ENCODE measurements at places on chromosomes 1 and 21.

DNA sequence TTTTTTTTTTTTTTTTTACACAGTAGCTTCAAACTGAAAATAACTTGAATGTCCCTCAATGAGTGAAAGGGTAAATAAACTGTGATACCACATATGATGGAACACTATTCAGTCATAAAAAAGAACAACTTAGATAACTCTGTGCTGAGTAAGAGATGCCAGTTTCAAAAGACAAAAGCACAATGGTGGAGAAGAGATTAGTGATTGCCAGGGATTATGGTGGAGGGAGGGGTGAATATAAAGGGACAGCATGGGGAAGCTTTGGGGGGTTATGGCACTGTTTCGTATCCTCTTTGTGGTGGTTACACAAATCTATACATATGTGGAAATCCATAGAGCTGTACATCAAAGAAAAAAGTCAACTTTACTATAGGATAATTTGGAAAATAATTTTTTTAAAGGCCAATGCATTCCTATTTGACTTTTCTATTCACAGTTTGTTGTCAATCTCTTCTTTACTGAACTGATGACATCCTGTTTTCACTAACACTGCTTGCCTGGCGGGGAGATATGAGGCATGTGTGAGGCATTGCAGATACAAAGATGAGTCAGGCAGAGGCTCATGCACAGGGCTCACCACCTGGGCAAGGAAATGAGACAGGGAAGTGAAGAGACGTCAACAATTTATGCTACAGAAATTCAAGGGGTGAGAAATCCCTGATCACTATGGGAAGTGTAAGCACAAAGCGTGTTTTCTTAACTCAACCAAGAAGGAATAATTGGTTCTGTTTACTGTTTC lies 302.7 kb downstream of the DUSP10 start:
- DNase-seq = no peak

GRCh38 chr1:71343686-71344416 lies 263.0 kb upstream of the ZRANB2 start:
- DNase-seq = no peak

DNA sequence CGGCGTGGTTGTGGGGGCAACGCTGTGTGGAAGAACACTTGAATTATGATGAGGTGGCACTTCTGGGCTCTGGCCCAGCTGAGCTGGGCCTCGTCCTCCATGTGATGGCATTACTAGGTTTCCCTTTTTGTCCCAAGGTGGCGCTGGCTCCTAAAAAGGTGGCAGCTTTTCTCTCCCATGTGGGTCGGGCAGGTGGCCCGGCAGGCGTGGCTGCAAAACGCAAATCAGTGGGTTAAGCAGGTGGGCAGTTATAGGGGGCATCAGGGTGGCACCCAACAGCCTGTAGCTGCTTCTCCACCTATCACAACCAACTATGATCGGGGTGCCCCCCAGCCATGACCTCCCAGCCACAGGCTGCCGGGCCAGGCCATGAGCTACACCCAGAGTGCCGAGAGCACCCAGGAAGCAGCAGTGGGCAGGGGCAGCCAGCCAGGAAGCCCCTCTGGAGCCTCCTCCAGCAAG lies 59.6 kb downstream of the KCNAB2 start:
- DNase-seq = no peak

GRCh38 chr1:39646232-39647081 lies 7.0 kb upstream of the HEYL start:
- no peak for DNase-seq

GRCh38 chr1:3016641-3017439 lies 4.4 kb upstream of the ACTRT2 start:
- DNase-seq = no peak

- DNase-seq = no peak
Observed at GRCh38 chr1:12640237-12640957, 3.5 kb upstream of the AADACL4 start.

- no peak for DNase-seq
Observed at GRCh38 chr1:8251635-8252034, 66.3 kb upstream of the SLC45A1 start.

DNA sequence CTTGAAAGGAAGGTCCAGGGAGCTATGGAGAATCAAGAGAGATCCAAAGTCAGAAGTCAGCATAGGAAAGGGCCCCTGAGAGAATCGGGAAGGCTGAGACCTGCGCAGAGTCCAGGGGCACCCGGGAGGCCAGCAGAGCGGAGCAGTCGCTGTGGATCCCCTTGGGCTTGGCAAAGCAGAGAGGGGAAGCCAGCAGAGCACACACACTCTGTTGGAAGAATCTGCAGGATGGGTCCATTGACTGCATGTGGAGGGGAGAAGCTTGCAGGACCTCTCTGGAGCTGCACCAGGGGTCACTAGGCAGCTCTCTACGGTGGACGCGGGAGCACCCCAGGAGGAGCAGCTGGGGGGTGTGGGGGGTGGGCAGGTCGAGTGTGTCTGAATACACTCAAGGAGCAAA lies 6.4 kb downstream of the RIPK4 start:
- no peak for DNase-seq

DNA sequence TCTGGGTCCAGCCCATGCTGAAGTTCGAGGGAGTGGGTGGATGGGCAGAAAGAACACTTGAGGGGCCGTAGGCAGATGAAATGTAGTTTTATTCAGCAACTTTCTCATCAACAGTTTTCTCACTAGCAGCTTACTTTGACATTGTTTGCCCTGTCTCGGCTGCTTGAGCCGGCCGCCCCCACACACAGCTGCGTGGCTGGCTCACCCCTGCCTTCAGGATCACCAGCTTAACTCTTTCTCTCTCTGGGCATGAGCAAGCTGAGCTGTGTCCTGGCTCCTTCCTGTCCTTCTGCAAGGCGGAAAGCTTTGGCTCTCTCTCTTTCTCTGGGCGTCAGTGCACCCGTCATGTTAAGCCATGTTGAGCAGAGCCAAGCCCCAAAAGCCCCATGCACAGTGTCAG lies 104.4 kb upstream of the GNG12 start:
- DNase-seq = no peak

GRCh38 chr1:116497656-116498055 lies 73.2 kb downstream of the CD58 start:
- DNase-seq = no peak

DNA sequence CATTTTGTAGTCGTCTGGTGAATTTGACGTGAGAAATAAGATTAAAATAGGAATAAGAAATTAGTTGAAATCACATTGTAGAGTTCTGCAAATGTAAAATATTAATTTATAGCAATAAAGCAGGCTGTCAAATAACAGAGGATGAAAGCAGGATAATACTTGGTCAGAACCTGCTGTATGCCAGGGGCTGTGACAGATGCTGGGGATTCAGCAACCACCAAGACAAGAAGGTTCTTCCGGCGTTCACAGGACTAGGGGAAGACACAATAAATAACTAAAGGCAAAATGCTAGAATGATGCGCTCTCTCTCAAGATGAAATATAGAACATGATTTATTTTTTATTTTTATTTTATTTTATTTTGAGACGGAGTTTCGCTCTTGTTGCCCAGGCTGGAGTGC lies 6.8 kb upstream of the PARK7 start:
- DNase-seq = no peak

- no peak for DNase-seq
Observed at GRCh38 chr1:153735090-153735420, 7.2 kb downstream of the INTS3 start.

DNA sequence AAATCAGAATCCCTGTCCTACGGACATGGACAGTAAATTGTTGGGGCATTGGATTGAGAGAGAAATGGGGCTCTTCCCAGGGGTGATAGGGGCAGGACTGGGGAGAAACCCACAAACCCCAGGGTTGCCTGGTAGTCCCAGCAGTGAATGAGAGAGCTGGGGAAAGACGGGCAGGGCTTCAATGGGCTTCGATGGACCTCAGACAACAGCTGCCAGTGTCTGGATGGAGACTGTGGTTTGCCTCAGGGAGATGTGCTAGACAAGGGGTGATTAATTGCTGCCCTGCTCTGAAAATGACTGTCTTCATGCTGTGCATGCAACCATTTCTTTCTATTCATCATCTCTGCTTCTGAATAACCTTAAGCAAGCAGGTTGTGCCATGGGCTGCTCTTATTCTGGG lies 7.4 kb downstream of the GPR25 start:
- DNase-seq = peak; percentile 79

- no peak for DNase-seq
Observed at GRCh38 chr1:94205639-94206038, 31.7 kb downstream of the ARHGAP29 start.

- DNase-seq = no peak
Observed at GRCh38 chr21:46152927-46153246, 2.5 kb downstream of the FTCD start.

GRCh38 chr1:207059881-207060280 lies 6.8 kb downstream of the PFKFB2 start:
- DNase-seq = no peak

GRCh38 chr1:56525489-56526041 lies 53.8 kb downstream of the PLPP3 start:
- DNase-seq = no peak

- DNase-seq = peak; percentile 36
Observed at GRCh38 chr1:87399701-87400100, 71.0 kb downstream of the LMO4 start.

DNA sequence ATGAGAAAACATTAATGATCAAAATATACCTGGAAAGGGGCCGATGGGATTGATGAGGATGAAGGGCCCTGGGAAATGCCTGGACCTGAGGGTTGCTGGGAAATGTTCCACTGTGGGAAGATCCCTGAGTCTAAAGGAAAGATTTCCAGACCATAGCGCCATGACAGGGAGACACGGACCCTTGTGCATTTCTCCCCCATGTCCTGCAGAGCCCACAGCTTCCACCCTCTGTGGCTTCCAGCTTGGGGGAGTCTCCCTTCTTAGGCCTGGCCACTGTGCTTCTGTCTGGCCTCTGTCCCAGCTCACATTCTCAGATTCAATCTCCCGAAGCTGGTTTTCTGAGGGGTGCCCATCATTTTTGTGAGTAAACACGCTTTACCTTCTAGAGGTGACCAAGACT lies 1.0 kb upstream of the PRAMEF12 start:
- no peak for DNase-seq

DNA sequence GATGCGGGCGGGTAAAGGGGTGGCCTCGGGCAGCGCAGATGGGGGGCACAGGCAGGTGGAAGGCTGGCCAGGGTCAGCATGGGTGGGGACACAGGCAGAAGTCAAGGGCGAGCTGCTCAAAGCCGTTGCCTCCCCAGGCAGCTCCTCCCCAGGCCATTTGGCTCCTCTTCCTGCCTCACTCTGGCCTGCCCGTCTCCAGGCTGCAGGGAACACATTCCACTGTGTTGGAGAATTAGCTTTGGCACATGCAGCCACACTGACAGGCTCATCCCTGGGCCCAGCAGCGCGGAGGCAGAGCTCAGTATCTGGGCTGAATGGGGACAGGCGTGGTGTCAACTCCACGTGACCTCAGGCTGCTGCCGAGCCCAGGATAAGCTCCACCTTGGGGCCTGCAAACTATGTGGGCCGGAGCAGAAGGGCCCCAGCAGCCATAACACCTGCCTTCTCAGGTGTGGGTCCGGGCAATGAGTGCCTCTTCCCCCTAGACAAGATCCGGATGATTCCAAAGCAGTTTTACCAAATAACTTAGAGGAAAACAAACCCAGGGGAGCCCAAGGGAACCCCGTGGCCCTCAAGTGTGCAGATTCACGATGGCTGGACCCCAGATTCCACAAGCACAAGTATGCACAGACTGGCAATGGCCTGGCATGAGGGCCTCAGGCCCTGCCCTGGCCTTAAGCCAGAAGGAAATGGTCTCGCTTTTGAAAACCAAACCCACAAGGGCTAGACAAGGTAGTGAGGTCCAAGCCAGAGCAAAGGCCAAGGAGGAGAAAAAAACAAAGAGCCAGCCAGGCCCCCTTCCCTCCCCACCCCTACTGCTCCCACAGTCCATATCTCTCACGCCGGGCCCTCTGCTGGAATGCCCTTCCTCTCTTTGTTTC lies 40.2 kb downstream of the HSPG2 start:
- DNase-seq = no peak

GRCh38 chr1:94917251-94917650 lies 9.7 kb downstream of the CNN3 start:
- DNase-seq = no peak

GRCh38 chr1:116948642-116949041 lies 38.9 kb downstream of the PTGFRN start:
- DNase-seq = no peak

GRCh38 chr1:46411010-46411405 lies 16.9 kb downstream of the FAAH start:
- no peak for DNase-seq

DNA sequence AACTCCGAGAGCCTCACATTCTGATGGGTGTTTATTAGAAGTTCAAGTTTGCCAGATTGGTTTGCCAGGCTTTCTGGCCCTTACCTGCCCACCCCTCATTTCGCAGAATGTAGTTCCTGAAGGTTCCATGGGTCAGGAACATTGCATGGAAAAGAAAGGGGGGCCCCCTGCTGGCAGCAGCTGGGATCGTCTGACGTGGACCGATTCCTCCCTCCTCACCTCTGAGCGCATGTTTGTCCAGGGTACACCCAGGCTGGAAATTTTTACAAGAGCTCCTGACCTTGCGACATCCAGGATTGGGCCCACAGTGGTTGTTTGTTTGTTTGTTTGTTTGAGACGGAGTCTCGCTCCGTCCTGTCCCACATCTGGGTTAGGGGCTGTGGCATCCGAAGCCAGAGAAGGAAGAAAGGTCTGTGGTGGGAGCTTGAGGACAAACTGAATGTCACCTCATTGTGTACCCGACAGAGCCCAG lies 126.0 kb upstream of the TMEM51 start:
- peak; percentile 16 for DNase-seq

- DNase-seq = no peak
Observed at GRCh38 chr1:185656663-185657062, 77.5 kb upstream of the HMCN1 start.

- DNase-seq = peak; percentile 66
Observed at GRCh38 chr1:226309398-226310244, 657 bp upstream of the LIN9 start.

GRCh38 chr1:175540896-175541645 lies 202.3 kb downstream of the TNR start:
- no peak for DNase-seq

GRCh38 chr1:167404161-167404888 lies 114.0 kb downstream of the CD247 start:
- no peak for DNase-seq

DNA sequence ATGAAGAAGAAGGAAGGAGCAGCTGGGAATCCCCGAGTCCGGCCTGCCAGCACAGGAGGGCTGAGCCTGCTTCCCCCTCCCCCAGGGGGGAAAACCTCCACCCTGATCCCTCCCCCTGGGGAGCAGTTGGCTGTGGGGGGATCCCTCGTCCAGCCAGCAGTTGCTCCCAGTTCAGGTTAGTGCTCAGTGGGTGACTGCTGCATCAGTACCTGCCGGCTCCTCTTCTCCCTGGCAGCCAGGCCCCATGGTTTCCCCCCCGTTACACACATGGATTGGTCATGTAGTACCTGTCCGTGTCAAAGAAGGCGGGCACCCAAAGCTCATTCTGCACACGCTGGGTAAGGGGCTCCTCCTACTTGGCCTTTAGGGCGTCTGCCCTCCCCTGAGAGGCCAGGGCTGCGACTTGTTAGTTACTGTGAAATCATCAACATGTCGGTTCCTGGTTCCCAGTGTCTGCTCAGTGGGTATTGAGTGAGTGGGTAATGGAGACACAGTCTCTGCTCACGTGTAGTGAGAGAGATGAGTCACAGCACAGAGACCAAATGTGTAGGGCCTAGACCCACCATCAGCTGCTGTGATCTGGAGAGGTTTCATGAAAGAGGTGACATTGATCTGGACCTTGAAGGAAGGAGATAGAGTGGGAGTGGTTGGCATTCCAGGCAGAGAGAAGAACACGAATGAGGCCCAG lies 11.5 kb downstream of the NECAP2 start:
- DNase-seq = no peak

Data from NCI-H146 (cell line).